EH (cell line): ENCODE measurements at places on chromosomes 6 and 20.

GRCh38 chr20:22324505-22324904, 259.9 kb downstream of the FOXA2 start:
- DNase-seq, result no peak

DNA sequence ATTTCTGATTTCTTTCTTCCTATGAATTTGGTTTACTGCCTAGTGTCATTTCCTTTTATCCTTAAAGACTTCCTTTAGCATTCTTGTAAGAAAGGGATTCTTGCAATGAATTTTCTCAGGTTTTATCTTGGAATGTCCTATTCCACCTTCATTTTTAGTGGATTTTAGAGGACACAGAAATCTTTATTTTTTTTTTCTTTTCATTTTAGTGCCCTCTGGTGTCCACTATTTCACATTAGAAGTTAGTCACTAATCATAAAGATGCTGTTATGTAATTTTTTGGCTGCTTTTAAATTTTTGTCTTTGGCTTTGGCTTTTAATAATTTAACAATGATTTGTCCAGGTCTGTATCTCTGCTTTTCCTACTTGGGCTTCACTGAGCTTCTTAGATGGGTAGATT, 28.1 kb downstream of the LMBRD1 start:
- no peak for DNase-seq

DNA sequence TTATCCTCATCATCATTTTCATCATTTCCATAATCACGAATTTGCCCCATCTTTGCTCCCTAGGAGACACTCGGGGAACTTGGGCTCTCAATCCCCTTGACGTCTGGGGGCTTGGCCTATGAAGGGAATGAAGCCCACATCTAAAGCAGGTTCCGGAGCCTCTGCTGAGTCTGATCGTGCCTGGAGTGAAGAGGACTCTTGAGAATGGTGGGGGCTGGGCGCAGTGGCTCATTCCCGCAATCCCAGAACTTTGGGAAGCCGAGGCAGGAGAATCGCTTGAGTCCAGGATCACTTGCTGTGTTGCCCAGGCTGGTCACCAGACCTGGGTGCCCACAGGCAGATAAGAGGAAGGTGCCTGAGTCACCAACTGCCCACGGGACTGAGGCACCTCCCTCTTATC, 114.5 kb downstream of the SYCP2 start:
- no peak for DNase-seq

- no peak for DNase-seq
Observed at GRCh38 chr20:9485614-9486340, 28.6 kb upstream of the LAMP5 start.

DNA sequence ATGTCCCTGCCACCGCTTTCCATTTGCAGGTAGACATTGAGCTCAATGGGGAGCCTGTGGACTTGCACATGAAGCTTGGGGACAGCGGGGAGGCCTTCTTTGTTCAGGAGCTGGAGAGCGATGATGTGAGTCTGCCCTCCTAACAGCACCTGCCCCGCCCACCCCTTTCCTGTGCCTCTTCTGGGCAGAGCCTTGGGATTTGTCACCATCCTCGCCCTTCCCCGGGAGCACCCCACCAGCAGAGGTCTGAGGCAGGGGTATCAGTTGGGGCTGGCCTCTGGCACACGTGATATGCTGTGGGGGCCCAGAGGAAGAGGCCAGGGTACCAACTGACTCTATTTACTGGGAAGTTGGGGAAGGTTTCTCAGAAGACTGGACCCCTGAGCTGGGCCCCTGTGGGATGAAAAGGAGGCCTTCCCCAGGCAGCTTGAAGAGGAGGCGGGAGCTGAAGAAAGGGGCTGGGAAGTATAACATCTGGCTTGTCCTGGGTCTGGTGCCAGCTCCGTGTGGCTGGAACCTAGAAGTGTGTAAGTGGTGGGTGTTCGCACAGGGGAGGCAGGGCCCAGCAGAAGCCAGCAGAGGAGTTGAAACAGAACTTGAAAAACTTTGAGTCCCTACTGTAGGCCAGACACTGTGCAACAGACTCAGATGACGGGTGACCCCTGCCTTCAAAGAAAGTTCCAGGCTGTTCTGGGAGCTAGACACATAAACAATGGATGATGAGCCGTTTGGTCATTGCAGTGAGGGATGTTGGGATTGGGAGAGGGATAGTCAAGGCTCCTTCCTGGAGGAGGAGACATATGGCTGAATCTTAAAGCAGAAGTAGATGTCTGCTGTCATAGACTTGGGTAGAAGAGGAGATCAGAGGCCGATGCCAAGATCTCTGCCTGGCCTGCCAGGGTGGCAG, 7.2 kb downstream of the LPIN3 start:
- DNase-seq, result no peak

DNA sequence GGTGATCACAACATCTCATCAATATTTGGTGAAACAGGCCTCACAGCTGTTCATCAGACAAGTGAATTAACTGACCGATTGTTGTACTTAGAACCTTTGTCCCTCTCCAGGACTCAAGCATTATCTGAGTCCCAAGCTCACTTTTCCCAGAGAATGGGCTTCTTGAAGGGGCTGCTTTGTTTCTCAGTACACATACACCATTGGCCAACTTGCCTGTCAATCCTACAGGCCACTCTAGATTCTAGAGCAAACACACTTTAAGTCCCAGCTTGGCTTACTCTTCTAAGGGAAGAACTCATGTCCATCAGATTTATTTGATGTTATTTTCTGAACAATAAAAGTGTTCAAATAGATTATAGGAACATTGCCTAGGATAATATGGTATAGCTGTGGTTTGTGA, 249.5 kb downstream of the BCKDHB start:
- no peak for DNase-seq

DNA sequence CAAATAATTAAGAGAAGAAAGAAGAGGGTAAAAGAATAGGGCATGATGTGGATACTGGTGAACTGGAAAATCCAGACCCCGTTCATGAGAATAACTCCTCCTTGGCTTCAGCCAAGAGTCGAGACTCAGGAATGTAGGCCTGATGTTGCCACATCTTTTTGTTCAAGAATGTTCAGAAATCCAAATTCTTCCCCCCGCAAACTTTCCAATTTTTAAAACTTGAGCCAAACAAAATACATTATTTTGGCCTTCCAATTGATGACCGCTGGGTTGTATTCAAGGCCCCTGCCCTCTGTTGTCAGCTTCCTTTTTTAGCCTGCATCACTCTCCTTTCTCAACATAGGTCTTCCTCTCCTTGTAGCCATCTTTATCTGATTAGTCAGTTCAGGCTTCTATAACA, 106.1 kb downstream of the TNFAIP3 start:
- DNase-seq, result peak; percentile 63

GRCh38 chr20:10228330-10228729, 9.7 kb downstream of the SNAP25 start:
- DNase-seq, result no peak

- no peak for DNase-seq
Observed at GRCh38 chr20:46268131-46268614, 40.1 kb downstream of the CDH22 start.

DNA sequence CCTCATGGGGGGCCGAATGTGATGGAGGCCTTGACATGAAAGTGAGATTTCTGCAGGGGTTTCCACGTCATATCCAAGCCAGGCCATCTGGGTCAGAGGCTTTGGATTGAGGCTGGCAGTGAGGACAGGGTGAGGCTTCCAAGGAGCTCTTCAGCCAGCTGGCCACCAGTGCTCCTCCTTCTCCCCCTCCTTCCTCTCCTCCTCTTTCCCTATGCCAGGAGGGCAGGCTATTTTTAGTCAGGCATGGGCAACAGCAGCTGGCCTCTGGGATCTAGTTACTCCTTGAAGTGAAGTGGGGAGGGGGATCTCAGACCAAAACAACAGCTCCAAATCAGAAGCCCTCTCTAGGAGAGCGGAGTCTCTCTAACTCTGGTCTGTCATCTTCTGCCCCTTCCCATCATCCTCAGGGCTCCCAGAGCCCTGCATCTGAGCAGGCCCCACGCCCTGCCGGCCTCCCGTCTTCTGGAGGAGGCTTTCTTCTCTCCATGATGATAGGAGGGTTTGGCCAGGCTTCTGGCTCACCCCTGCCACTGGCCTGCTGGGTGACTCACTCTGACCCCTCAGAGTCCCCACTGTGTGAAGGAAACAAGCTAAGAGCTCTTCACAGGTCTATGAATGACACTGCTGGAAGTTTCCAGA, 612 bp downstream of the TNNC2 start:
- peak; percentile 54 for DNase-seq

- no peak for DNase-seq
Observed at GRCh38 chr20:25283221-25283951, 35.5 kb downstream of the PYGB start.

- peak; percentile 88 for DNase-seq
Observed at GRCh38 chr20:4509825-4510522, 211.7 kb upstream of the PRND start.

- DNase-seq, result no peak
Observed at GRCh38 chr6:170007468-170008293, 256.3 kb downstream of the ERMARD start.

DNA sequence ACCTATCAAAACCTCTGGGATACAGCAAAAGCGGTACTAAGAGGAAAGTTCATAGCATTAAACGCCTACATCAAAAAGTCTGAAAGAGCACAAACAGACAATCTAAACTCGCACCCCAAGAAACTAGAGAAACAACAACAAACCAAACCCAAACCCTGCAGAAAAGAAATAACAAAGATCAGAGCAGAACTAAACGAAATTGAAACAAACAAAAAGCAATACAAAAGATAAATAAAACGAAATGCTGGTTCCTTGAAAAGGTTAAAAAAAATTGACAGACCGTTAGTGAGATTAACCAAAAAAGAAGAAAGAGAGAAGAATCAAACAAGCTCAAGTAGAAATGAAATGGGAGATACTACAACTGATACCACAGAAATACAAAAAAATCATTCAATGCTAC, 302.3 kb downstream of the RNGTT start:
- no peak for DNase-seq

- peak; percentile 25 for DNase-seq
Observed at GRCh38 chr6:31969712-31970603, 2.0 kb downstream of the DXO start.

DNA sequence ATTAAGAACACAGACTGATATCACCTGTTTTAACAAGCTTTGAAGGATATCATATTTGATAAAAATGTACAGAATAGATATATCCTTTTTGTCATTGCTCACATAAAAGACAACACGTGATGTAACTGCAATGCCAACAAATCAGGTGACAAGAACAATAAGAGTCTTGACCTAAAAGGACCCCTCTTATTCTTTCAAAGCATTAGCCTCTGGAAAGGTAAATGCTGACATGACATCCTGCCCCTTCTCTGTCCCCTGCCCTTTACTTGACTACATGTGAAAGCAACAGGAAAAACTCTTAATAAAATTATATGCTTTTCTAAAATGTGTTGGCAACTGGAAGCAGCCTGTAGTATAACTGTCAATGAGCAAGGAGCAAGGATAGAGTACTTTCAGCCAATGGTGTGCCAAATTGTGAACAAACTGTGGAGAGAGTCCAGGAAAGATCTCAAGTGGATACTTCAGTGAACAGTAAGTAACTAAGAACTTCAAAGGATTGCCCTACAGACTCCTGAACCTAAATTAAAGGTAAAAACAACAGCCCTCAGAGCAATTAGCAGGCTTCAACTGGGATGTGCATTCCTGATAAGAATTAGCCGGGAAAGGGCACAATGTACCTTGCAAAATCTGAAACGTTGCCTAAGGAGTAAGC, 16.3 kb downstream of the PTPRK start:
- no peak for DNase-seq

DNA sequence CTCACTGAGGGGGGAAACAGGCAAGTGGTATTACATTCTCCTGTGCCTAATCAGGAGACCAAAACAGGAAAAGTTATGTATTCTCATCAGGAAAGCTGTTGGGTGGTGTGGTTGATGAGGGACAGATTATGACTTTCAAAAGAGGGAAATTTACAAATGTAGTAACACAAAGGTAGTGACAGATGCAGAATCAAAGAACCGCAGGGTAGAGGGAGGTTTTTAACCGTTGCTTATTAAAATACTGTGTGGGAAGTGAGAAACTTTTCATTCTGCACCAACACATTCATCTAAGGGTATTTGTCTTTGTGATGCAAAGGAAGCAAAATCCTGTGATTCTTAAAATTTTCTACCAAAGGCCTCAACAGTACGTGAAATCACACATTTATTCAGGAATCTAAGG, 288.2 kb upstream of the MAN1A1 start:
- DNase-seq, result no peak

DNA sequence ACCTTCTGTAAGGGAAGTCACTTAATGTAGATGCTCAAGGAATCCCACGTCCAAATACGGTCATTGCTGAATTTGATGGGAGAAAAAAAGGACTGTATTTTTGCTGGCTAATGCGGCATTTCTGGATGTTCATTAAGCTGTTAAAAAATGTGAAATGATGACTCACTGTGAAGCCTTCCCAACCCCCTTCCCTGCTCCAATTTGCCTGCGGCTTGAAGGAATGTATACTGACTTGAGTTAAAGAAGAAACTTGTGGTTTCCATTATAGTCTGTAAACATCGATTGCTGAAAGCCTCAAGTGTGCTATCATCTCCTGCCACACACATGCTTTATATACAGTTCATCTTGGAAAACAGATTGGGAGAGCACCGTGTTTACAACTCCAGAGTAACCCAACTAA, 249.1 kb upstream of the JAG1 start:
- DNase-seq, result peak; percentile 97

- DNase-seq, result peak; percentile 94
Observed at GRCh38 chr6:19731282-19731681, 105.9 kb upstream of the ID4 start.

DNA sequence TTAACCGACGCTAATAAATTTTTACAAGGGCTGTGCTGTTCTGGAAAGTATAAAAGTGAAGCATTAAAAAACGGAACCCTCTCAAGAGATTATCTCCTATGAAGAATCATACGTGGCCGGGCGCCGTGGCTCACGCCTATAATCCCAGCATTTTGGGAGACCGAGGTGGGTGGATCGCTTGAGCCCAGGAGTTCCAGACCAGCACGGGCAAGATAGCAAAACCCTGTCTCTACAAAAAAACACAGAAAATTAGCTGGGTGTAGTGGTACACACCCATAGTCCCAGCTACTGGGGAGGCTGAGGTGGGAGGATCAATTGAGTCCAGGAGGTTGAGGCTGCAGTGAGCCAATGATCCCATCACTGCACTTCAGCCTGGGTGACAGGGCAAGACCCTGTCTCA, 83.4 kb downstream of the GMPR start:
- DNase-seq, result no peak

DNA sequence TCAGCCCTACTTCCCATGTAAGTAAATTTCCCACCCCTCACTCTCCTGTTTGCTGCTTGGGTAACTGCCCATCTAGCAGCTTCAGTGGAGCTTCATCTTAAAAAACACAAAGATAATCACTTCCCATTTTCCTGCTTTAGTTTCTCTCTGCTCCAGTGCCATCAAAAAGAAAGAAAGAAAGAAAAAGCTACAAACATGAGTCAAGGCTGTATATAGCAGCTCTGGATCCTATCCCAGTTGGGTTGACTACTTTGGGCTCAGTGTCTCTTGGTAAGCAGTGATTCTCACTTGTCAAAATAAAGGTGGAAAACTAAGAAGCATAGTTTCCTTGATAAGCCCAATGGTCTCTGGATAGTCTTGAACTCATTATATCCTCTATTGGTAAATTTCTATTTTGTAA, 48.7 kb upstream of the SRPK1 start:
- DNase-seq, result no peak

- peak; percentile 16 for DNase-seq
Observed at GRCh38 chr20:54346276-54346675, 129.1 kb upstream of the DOK5 start.
